ENCODE measurements at places on chromosomes 2 and 18.

DNA sequence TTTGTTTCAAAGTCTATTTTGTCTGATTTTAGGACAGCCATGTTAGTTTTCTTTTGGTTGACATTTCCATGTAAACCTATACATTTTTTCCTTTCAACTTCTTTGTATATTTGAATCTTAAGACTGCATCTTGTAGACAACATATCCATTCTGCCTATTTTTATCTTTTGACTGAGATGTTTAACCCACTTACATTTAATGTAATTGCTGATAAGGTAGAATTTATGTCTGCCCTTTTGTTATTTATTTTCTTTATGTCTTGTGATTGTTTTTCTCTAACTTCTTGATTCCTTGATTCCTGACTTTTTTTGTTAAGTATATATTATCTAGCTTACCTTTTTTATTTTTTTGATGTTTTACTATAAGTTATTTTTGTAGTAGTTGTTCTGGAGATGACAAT lies 542.5 kb downstream of the SUCLG1 start:
- DNase-seq = no peak

DNA sequence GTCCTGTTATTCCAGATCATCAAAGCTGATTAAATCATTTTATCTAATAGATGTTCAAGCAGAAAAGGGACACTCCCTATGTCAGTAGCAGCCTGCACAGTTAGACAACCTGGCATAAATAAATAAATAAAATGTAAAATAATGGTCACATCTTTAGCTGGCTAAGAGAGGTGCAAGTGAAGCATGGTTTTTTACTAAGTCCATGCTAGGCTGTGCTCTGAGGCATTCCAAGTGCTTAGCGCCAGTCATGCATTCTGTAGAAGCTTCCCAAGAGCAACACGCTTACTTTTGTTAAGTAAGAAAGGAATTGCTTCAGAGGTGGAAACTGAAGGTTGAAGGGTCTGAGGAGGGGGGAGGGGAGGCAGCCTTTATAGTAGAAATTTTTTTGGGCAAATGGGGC lies 351.2 kb downstream of the CDH2 start:
- no peak for DNase-seq

- DNase-seq = no peak
Measured at GRCh38 chr2:231935207-231935524, 9.0 kb upstream of the NPPC start.

DNA sequence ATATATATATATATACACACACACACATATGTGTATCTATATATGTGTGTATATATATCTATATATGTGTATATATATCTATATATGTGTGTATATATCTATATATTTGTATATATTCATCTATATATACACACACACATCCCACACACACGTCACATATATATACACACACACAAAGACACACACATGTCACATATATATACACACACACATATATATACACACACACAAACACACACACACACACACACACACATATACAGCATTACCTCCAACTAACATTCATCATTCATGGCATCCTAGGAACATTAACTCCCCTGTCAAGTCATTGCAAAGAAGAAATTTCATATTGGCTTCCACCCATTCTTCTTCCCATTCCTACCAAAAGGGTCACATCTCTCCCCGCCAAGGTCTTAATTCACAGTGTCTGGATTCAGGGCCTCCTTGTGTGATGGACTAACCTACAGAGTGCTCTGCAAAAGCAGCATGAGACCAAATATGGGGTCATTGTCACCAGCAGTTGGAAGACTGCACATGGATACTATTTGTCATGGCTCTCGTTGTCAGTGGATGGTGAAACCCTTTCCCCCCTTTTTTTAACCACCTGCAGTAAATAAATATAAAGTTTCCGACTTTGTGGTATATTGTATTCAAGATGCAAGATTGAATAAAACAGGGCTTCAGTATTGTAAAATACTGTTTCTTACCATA lies 67.0 kb downstream of the IRS1 start:
- no peak for DNase-seq
